Transverse colon (tissue), 4 donors: ENCODE measurements at places on chromosomes 2 and 18. TPM values are rescaled to one million over a fixed set of nuclear protein-coding genes. Genes with fewer than 3 reads are reported as not detected.
A peak's percentile ranks its signal among the peaks of the same experiment; 100 is the strongest.

- DNase-seq: peak; percentile 22
Measured at GRCh38 chr2:47336259-47337238, 66.4 kb upstream of the MSH2 start.

- DNase-seq: no peak
Measured at GRCh38 chr2:18290386-18290785, 270.1 kb downstream of the RDH14 start.

GRCh38 chr2:46854260-46854659, 61.3 kb downstream of the MCFD2 start:
- no peak for DNase-seq

DNA sequence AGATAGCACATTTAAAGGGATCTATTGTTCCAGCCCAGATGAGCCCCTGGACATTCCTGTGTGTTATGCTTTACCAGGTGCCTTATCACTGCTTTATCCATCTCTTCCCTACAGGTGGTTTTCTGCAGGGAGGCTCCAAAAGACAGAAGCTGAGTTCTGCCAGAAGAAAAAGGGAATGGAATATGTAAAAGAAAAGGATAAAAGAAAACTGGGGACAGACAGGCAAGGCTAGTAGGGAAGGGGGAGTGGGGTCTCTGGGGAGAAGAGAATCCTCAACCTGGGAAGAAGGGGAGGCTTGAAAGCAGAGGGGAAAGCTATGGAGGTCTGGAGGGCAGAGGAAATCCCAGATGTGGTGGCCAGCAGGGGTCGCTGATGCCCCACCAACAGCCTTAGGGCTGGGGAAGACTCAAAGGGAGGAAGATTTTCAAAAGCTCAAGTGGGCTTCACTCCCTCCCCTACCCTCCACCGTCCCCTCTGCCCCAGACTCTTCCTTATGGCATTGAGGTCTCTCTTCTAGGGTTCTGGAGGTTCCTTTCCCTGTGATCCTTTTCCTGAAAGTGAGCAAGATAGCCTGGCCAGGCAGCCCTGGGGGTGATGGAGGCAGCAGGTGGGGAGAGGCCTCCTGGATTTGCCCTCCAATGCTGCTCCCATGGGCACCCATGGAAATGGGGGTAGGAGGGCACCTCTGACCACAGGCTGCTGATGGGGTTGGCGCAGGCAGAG, 178.1 kb upstream of the PKDCC start:
- peak; percentile 83 for DNase-seq

GRCh38 chr18:75268364-75268646, 57.7 kb downstream of the TSHZ1 start:
- no peak for DNase-seq

DNA sequence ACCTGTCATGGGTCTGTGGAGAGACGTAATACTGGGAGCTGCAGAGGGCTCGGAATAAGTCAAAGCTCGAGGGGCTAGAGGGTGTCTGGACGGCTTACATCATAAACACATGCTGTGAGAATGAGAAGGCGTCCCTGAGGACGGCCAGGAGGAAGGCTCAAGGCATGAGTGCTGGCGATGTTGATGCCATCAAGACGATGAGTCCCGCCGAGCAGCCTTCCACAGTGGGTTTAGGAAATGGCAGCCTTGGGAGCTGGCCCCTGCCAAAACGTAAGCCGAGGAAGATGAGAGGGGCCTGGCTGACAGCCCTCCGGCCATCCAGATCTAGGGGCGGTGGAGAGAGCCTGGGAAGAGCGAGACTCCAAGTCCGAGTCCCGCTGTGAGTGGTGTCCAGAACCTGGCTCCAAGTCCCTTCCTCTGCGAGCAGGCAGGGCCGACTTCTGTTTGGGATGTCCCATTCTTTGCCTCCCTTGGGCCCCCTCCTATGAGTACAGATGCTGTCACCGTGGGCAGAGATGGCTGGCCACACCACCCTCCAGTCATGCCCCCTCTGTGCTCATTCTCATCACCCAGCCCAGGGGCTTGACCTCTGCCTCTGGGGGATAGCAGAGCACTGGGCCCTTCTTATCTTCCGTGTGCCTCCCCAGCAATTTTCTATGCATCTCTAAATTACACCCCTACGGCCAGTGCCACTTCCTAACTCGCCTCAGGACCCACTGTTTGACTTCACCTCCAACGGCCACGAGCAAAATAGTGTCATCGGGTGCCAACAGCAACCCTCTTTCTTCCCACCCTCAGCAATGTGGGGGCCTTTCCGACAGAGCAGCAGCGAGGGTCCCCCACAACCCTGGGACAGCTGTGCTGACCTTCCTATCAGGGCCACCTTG, 175.7 kb downstream of the FAM210A start:
- DNase-seq: no peak

- no peak for DNase-seq
Measured at GRCh38 chr18:10454681-10455557, 484 bp downstream of the APCDD1 start.

DNA sequence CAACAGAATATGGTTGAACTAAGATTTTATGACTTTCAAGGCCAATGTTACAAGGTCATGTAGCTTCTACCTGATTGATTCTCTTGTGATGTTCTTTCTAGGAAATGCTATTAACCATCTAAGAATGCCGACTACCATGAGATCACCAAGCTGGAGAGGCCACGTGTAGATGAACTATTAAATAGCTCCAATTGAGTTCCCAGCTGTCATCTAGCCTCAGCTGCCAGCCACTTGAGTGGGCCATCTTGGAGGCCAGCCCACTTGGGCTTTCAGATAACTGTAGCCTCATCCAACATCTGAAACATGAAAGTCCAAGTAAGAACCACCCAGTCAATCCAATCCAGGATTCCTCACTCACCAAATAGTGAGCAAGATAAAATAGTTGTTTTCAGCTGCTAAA, 376.9 kb upstream of the TMEFF2 start:
- no peak for DNase-seq

GRCh38 chr2:64105670-64106461, 38.4 kb downstream of the PELI1 start:
- DNase-seq: peak; percentile 36

DNA sequence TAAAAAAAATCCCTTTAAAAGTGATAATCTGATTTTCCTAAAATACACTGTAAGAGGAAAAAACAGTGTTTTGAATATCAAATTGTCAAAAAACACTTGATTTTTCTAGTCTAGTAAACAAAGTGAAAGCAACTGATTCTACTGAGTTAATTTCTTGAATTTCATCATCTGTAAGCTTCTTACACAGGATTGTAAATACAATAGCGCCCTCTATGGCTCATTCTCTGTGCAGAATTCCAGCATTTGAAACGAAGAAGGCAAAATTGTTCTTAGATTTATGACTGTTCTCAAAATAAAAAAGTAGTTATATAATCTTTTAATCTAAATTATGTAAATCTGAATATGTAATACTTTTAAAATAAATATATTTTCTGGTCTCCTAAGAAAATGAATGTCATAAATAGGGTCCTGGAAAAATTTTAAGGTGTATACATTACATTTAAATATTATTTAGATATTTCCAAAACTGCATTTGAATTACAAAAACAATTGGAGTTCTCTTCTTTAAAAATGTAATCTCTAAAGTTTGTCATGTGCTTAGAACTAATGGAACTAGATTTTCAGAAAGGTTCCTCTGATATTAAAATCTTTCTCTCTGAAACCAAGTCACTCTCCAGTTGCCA, 176.9 kb upstream of the MC4R start:
- DNase-seq: no peak

DNA sequence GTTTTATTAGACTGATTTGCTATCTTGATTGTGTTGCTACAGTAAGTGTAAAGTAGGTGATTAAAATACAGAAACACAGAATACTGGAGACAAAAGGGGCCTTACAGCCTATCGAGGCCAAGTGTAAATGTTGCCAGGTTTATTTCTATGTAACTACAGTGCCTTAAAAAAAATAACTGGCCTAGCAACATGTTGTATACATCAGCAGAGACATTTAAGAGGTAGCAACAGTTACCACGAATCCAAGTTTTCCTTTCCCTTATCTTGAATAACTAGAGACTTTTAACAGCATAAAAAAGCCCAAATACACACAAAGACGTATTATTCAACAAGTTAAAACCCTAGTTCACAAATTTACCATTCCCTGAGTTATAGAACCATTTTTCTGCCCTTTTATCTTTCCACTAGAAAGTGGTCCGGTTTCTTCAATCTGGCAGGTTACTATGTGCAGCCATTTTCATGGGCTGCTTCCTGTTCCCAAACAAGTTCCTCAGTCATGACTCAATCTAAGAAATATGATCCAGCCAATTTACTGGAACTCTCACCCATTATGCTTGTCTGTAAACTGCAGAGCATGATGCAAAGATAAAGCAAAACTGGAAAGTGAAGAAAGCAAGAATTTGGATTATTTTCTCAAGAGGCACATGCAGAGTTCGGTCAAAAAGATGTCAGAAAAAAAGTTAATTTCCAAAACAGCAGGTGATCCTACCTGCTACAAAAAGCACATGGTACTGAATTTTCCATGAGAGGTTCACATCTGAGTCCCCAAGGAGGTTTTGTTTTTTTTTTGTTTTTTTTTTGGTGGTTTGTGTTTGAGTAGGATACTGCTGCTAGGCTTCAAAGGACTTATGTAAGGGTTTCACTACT, 22.2 kb downstream of the NFE2L2 start:
- no peak for DNase-seq

GRCh38 chr2:65649811-65650589, 217.6 kb upstream of the SPRED2 start:
- DNase-seq: no peak

- DNase-seq: no peak
Measured at GRCh38 chr2:175476948-175477347, 295.4 kb upstream of the ATP5MC3 start.

GRCh38 chr2:109244304-109244582, 115.2 kb downstream of the SH3RF3 start:
- no peak for DNase-seq

GRCh38 chr18:74774486-74774885, 176.8 kb downstream of the ZNF407 start:
- DNase-seq: no peak

GRCh38 chr18:58349650-58350049, 279.2 kb downstream of the ALPK2 start:
- no peak for DNase-seq

DNA sequence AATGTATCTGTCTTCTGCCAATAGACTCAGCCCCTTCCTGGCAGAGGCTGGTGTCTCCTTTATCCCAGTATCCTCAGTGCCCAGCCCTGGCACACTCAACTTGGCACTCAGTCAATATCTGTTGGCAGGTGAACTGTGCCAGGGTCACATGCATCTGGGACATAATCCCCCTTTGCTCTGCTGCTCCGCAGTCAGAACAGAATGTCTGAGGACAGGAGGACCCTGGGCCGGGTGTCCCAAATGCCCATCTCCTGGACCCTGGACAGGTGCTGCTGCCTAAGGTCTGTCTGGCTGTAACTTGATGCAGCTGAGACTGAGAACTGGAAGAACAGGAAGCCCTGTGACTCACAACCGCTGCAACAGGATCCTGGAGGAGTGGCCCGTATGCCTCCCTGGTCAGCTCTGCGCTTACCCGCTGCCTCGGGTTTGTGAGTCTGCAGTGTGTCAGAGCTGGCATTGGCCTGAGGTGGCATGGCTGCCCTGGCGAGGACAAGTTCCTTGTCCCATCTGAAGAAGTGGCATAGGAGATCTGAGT, 11.4 kb downstream of the HK2 start:
- DNase-seq: peak; percentile 88

DNA sequence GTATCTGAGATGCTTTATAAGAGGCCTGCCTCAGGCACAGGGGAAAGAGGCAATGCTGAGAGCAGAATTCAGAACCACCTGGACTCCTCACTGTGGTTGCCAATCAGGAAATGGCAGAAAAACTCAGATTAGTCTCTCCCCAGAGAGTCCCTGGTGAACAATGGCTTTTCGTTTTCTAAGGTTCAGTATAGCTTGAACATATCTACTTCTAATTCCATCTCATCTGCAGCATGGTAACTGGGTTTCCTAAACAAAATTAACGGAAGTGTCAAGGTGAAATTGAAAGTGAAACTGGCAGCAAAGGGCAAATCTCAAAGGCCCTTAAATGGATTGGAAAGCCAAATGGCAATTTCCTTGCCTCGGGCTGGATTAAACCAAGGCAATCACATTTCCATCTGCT, 480.2 kb upstream of the ACVR2A start:
- DNase-seq: no peak

DNA sequence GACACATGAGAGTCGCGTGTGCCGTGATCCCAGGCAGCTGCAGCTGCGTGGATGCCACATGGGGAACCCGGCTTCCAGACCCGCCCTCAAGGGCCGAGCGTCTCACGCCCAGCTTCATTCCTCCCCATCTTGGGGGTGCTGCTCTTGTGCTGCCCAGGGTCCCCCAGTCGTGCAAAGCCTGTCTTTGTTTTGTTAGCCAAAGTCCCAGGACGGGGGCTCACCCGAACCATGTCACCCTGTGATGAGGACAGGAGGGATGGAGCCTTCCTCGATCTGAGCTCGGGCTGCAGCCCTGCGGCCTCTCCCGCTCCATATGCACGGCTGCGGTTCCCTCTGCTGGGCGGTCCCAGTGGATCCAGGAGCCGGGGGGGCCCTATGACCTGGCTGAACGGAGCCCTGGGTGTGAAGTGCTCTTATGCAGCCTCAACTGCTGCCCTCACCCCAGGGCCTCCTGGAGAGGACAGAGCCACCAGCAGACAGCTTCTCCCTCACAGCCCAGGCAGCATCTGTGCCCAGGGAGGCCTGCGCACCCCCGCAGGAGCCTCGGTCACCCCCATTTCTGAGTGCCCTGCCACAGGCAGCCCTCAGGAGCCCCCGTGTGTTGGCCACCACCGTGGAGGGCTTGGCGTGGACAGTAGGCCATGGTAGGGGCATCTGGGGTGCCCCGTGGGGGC, 99.0 kb upstream of the CTDP1 start:
- peak; percentile 4 for DNase-seq

HOXD12 gene
- not detected for total RNA-seq

FAM237A gene
- total RNA-seq: not detected

CNGA3 gene
- 1.8 TPM for total RNA-seq

CHST9 gene
- not detected for total RNA-seq

PROM2 gene
- 46.6 TPM for total RNA-seq

ABCB11 gene
- 11.2 TPM for total RNA-seq

FSIP2 gene
- total RNA-seq: 56.4 TPM

CRYGC gene
- total RNA-seq: not detected

PLB1 gene
- 3.0 TPM for total RNA-seq

STEAP3 gene
- 54.3 TPM for total RNA-seq
